ENCODE measurements at places on chromosomes 16 and 17.

- DNase-seq = no peak
Measured at GRCh38 chr17:64639516-64639915, 22.6 kb downstream of the SMURF2 start.

DNA sequence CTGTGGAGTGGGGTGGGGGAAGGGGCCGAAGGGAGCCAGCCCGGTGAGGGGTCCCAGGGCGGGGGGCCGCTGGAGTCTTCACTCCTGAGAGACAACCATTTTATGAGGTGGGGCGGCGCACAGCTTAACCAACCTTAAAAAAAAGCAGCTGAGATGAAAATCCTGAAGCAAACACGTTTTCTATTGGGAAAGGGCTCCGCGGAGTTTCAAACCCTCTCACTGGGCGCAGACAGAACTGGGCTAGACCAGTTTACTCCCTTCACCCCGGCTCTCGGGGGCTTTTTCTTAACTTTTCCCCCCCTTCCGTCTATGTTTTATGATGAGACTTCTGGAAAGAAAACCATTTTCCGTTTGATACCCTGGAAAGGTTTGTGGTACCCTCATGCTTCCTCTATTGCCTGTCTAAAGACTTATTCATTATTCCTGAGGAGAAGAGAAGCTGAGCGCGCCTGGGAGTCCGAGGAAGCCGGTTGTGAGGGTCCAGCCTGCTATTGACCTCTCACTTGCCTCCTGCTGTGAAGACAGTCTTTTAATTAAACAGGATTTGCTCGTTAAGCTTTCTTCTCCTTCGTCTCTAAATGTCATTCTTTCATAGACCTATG is 482 bp upstream of the SSH2 start:
- DNase-seq = no peak

GRCh38 chr17:72898725-72899124 is 193.8 kb downstream of the SLC39A11 start:
- DNase-seq = no peak

DNA sequence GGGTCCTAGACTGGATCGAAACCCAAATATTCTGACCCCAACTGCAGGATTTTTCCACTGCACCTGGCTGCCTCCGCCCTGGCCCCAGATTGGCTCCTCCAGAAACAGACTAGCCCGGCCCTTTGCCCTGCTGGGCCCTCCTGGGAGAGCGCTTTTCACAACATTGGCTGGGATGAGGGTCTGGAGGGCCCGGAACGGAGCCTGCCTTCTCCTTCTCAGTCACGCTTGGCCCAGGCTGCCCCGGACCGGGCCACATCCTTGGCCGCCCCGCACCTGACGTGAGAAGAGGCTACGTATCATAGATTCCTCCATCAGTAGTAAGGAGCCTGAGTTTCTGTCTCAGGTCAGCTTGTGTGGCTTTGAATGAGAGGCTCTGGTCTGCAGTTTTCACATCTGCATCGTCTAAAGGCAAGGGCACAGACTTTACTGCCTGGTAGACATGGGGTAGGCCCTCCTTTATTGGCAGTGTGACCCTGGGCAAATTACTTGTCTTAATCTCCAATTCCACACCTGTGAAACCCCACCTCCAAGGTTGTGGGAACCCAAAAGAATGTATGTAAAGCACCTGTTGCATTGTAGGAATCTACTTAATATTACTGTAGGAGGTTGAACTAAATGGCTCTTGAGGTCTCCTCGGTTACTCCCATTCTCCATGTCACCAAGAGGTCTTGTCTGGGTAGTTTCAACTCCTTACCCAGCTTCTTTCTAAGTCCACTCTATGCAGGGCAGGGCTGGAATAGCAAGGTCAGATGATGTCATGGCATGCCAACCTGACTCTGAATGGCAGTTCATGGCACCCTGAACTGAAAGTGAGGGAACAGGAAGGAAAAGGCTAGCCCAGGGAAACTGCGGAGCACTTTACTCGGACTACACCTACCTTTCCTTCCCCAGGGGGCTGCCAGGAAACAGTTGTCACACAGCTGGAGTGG is 661 bp downstream of the LRRC3C start:
- peak; percentile 25 for DNase-seq

DNA sequence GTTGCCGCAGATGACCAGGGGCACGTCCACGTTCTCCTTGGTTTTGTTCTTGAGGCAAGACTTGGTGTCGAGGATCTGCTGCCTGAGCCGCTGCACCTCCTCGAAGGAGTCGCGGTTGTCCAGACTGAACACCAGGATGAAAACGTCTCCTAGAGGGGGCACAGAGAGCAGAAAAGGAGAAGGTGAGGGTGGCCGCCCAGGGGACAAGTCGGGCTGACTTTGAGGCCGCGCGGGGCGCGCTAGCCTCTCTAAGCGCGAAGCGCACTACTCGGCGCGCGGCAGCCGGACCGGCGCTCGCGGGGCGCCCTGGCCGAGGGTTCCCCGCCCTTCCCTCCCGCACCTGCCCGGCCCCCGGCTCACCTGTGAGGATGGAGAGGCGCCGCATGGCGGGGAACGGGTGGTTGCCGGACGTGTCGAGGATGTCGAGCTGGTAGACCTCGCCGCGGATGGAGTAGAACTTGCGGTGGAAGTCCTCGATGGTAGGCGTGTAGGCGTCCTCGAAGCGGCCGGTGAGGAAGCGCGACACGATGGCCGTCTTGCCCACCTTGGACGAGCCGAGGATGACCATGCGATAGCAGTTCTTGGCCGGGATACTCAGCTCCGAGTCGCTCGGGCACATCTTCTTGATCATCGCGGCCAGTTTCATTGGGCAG is 533 bp downstream of the RASD1 start:
- DNase-seq = peak; percentile 9

GRCh38 chr17:30323895-30324319 is 9.9 kb downstream of the TMIGD1 start:
- peak; percentile 61 for DNase-seq

DNA sequence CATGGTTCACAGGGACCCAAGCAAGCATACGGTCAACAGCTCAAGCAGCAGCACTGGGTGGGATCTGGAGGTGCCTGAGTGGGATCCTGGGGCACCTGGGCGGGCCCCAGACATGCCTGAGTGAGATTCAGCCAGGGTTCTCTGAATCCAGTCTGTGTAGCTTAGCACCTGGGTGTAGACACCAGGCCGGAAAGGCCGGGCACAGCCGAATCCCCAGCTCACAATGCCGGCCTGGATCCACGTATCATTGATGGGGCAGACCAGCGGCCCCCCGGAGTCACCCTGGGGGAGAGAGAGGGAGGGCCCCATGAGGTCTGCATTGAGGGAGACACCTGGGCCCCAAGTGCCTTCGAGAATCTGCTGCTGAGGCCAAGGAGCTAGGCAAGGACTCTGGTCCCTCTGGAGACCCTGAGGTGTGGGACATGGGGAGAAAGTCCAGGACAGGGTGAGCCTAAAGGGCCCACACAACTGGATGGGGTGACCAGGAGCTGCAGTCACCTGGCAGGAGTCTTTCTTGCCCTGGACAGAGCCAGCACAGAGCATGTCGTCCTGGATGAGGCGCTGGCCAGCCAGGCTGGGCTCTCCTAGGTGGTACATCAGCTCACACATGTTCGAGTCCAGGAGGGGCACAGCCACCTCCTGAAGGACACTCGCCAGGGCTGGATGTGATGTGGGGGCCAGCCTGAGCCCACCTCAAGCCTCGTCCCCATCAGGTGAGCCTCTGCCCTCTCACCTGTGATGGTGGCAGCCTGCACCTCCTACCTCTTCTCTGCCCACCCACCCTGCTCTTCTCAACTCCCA is 9.7 kb downstream of the ZG16B start:
- no peak for DNase-seq

DNA sequence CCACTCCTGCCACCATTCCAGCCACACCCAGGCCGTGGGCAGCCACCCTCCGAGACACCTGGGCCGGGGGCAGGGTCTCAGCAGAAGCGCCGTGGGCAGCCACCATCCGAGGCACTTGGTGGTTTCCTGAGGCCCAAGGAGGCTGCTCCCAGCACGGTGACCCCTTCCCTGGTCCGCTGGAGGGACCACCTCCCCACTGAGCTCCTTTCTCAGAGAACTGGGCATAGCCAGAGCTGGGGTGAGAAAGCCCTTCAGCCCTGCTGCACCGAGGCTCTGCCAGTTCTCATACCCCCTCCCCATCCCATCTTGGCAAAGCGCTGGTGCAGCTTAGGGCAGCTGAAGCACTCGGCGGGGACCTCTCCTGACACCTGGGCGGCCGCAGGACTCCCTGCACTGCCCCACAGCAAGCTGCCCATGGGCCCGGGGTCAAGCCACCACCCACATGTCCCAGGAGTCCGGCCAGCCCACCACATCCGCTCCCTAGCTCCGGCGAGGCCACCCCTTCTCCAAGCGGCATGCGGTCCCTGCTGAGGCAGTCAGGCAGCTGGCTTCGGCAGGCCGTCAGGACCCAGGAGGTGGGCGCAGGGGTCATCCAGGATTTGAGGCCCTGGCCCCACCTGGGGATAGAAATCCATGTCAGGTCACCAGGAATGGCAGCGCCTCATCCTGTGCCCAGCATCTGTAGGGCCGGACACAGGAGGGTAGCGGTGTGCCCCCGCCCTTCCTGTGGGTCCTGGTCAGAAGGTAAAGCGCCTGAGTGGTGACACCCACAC is 1.3 kb upstream of the CYBA start:
- no peak for DNase-seq

DNA sequence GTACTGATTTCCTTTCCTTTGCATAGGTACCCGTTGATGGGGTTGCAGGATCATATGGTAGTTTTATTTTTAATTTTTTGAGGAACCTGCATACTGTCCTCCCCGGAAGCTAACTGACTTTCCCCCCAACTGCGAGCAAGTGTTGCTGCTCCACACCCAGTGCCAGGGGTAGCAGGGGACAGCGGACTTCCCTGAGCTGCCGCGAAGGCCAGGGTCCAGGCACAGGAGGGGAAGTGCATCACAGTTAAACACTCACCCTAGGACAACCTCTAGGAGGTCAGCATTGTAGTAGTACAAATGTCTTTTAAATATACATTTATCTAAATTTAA is 201.7 kb downstream of the NPIPB11 start:
- DNase-seq = no peak

- peak; percentile 92 for DNase-seq
Measured at GRCh38 chr16:14501331-14502255, 128.5 kb downstream of the PARN start.

GRCh38 chr16:85991856-85992255 is 92.9 kb downstream of the IRF8 start:
- no peak for DNase-seq

- no peak for DNase-seq
Measured at GRCh38 chr17:65759532-65759931, 198.1 kb upstream of the AXIN2 start.

DNA sequence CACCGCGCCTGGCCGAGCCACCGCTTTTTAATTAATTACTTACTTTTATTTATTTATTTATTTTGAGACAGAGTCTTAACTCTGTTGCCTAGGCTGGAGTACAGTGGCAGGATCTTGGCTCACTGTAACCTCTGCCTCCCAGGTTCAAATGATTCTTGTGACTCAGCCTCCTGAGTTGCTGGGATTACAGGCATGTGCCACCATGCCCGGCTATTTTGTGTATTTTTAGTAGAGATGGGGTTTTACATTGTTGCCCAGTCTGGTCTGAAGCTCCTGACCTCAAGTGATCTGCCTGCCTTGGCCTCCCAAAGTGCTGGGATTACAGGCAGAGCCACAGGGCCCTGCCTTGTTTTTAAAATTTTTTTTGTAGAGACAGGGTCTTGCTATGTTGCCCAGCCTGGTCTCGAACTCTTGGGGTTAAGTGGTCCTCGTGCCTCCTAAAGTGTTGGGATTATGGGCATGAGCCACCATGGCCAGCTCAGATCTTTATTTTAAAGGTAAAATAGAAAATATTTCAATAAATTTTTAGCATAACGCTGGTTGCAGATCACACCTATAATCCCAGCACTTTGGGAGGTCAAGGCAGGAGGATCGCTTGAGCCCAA is 18.3 kb upstream of the NUDT16L1 start:
- no peak for DNase-seq

DNA sequence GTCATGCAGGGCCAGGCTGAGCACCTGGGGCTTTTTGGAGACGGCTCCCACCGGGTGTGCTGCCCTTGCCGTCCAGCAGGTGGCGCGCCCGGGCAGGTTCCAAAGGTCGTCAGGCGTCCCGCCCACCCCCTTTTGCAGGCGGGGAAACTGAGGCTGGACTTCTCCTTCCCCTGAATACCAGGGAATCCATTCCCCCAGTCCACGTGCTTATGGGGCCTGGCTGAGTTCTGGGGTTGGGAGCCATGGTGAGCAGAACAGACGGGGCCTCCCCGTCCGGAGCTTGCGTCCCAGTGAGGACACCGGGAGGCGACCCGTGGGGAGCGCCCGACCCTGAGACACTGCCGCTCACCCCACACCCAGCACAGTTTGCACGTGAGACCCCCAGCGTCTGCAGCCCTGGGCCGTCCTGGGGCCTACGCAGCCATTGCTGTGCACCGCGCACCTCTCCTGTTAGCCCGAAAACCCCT is 51.8 kb upstream of the JPH3 start:
- DNase-seq = no peak

GRCh38 chr17:15048933-15049794 is 216.0 kb downstream of the PMP22 start:
- no peak for DNase-seq

GRCh38 chr16:21056396-21056795 is 94.2 kb downstream of the DNAH3 start:
- no peak for DNase-seq

GRCh38 chr16:11986521-11987057 is 10.1 kb downstream of the SNX29 start:
- peak; percentile 6 for DNase-seq

GRCh38 chr16:76926595-76926994 is 264.4 kb upstream of the MON1B start:
- no peak for DNase-seq

GRCh38 chr16:55508941-55509931 is at the start of gene LPCAT2:
LPCAT2 (plus strand) TSS chr16:55509072; CDS start chr16:55509182, 110 bp downstream.
- DNase-seq = peak; percentile 87

- no peak for DNase-seq
Measured at GRCh38 chr17:43906951-43907424, 348 bp downstream of the MPP2 start.

- DNase-seq = peak; percentile 98
Measured at GRCh38 chr16:31064882-31065461, 9.1 kb downstream of the ZNF668 start.

GRCh38 chr17:72996791-72997190 is 95.7 kb downstream of the SLC39A11 start:
- no peak for DNase-seq

DNA sequence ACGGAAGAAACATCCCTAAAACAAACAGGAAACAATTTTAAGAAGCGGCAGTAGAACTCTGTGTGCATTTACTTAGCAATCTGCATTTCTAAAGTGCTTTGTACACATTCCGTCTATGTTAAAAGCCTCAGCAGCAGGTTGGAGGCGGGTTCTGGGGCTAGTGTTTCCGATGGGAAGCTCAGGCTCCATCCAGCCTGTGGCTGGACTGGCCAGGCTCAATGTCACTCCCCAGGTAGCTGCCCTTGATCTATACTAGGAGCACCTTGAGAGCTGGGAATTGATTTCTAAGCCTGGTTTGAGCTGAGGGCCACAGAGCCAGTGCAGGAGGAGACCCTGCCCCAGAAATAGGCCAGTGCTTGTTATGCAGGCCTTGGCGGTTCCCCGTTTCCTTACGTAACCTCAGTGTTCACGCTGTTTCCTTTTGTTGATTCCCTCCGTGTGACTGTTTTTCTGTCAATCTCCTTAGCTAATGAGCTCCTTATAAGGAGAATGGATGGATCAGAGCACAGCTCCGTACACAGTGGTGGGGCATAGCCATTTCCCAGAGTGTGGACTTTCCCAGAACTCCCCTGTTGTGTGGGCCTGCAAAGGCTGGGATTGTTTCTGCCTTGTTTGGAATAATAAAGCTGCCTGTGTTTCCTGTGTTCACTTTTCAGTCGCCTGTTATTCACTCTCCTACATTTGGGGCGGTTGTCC is 21.4 kb downstream of the ADORA2B start:
- DNase-seq = peak; percentile 63

GRCh38 chr17:37220607-37220953 is 155.2 kb upstream of the C17orf78 start:
- DNase-seq = peak; percentile 48
